Upper lobe of right lung (tissue), 1 donor: ENCODE measurements at places on chromosomes 1 and 21.

DNA sequence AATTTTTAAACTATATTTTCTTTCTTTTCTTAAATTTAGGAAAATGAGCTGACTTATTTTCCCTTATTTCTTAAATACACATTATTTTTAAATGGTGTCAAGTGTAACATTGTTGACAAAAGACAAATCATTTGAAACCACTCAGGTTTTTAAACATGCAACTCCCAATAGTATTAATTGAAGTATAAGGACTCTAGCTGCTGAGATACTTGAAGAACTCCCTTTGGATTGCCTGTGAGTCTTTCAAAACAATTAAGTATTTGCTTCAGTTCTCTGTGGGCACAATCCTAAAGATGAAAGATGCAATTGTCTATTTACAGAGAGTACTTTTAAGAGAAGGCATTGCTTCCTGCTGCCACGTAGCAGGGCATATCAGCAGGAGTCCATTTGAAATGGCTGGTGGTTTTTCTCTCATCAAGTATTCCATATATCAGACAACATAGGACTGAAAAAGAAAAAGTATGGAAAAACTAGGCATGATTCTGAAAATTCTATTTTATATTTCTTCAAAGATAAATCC lies 373.4 kb downstream of the NEGR1 start:
- DNase-seq, result no peak

DNA sequence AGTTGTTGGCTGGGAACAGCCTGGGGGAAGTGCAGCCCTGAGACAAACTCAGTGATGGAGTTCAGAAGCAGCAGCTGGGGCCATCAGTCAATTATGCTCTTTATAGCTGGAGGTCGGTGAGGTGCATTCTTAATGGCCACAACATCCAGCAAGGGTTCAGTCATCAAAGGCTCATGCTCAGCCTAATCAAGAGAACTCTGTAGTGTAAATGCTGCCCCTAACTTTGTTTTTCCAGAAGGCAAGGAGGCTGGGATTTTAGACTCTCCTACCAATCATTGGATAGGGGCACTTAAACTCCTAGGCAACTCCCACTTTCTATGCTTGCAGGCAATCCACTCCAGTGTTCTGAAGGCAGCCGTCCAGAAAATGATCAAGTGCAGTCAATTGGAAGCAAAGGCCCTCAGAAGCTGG lies 15.0 kb upstream of the RGS4 start:
- no peak for DNase-seq

- DNase-seq, result no peak
Measured at GRCh38 chr1:81559662-81560350, 240.9 kb upstream of the ADGRL2 start.

GRCh38 chr21:46295177-46295770 lies 9.1 kb downstream of the YBEY start:
- no peak for DNase-seq

GRCh38 chr1:113949007-113949406 lies 19.9 kb downstream of the HIPK1 start:
- DNase-seq, result no peak

DNA sequence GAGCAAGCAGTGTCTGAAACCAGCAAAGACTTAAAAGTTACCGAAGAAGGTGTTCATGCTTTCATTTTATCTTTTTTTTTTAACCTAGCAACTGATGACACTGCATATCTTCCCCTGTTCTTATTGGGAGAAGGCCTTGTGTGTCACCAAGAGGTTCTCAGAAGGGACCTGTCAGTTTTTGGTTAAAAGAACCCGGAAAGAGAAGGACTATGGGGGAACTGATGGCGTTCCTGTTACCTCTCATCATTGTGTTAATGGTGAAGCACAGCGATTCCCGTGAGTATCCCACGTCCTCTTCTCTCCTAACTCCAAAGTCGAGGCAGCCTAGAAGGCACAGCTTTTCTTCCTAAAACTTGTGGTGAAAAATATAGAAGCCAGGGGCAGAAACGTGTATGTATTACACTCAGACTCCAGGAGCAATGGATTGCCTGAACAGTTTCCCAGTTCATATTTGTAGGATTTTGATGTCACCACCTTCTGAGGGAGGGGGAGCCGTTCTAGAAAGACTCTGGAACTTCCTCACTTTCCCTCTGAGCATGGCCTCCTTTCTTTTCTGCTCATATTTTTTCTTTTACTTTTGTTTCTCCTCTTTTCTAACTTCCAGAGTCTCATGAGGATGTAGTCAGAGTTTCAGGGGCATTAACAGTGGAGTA lies at the start of gene MR1:
Gene MR1, plus strand, starts transcription at position 185 of the 653 bp plus-strand sequence. Its CDS starts 25 bp downstream, at position 210.
- DNase-seq, result no peak

GRCh38 chr1:58629031-58629462 lies 52.0 kb upstream of the TACSTD2 start:
- no peak for DNase-seq

GRCh38 chr21:38712071-38712470 lies 93.7 kb upstream of the ETS2 start:
- DNase-seq, result no peak
